Activated T-helper 1 cell treated with anti-CD3 and anti-CD28 coated beads, Interleukin-12 subunit alpha, Interleukin-12 subunit beta, Interleukin-2, Interleukin-4 antibody, amounts not matched to agents 30 ng/mL and 10 ng/mL and 1 ng/mL, durations not matched to agents 14 hours and 24 hours and 36 hours (primary cell): ENCODE measurements at places on chromosomes 7 and 10. TPM values are rescaled to one million over a fixed set of nuclear protein-coding genes. Genes with fewer than 3 reads are reported as not detected.

VWDE gene
- 1.6 and 1.7 TPM in 2 replicates for total RNA-seq

EFCAB10 gene
- not detected in 2 replicates for total RNA-seq

PHKG1 gene
- 3.4 and 4.3 TPM in 2 replicates for total RNA-seq

MYOF gene
- 13.4 and 13.7 TPM in 2 replicates for total RNA-seq

DNA sequence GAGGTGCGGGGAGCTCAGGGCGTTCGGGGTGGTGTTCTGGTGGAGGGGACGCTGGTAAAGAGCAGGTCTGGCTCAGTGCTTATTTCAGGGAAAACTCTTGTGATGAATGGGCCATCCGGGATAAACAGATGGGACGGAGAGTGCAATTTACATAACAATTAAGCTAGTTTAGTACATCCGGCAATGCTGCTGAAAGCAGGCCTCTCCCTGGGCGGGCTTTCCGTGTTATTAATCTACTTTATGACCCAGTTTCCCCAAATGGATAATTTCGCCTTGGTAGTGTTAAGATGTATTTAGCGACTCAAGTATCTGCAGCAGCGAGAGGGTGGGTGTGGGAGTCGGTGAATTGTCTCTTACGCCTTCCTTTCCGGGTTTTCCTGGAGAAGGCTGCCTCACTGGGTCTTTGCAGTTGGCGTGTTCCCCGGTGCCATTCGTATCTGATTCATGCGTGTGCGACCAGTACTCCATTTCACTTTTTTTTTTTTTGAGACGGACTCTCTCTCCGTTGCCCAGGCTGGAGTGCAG, 25.2 kb downstream of the FOXK1 start:
- peaks cover 14% of the 10 kb centered on the region for H3K4me1 ChIP-seq
- no peak overlapping the region for H3K27ac ChIP-seq
- no peaks in the 10 kb centered on the region for H3K27me3 ChIP-seq
- peaks cover 10% of the 10 kb centered on the region for H3K36me3 ChIP-seq

- no peak overlapping the region for H3K27ac ChIP-seq
- H3K4me3 ChIP-seq: no peak overlapping the region
- H3K4me1 ChIP-seq: no peaks in the 10 kb centered on the region
- no peaks in the 10 kb centered on the region for H3K36me3 ChIP-seq
Measured at GRCh38 chr10:34231441-34232180, 583.5 kb downstream of the PARD3 start.

DNA sequence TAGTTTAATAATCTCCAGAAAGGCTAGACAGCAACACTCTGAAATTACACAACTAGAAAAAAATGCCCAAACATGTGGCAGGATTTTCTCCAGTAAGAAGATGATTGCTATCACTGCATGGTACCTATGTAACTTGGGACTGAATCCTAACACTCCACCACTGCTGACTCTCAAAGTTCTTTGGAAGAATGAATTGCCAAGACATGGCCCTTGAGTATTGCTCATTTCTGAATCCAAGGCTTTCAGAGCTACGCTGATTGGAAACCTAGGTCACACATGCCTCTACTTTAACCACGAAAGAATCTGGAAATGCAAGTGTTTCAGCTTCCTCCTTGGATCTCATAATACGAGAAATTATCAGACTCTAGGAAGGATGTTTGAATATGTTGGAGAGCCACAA, 167.5 kb upstream of the CELF2 start:
- H3K4me3 ChIP-seq: no peak overlapping the region
- peaks cover 6% of the 10 kb centered on the region for H3K4me1 ChIP-seq
- no peaks in the 10 kb centered on the region for H3K36me3 ChIP-seq
- no peak overlapping the region for H3K27ac ChIP-seq

DNA sequence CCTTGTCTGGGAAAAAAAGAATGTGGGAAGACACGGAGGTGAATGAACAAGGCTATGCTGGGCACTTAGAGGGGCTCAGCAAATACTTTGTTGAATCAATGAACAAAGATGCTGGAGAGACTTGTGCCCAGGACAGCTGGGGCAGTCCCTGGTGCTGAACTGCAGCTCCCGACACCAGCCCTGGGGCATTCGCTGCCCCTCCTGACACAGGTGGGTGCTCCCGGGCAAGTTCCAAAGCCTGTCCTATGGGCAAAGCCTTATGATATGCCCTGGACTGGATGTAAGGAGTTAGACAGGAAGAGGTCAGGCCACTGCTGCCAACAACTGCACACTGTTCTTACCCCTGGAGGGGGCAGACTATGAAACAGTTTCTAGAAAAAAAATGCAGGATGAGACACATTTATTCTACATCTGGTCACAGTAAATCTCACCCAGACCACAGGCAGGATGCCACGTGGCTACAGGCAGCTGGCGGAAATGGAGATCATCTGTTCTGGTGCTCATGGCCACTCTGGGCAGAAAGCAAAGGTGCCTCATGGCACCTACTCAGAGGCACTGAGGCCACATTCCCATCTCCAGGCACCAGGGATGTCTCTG, 21.9 kb upstream of the FRAT2 start:
- H3K4me3 ChIP-seq: no peak overlapping the region
- DNase-seq: no peak
- H3K27ac ChIP-seq: no peak overlapping the region
- H3K4me1 ChIP-seq: no peaks in the 10 kb centered on the region
- H3K36me3 ChIP-seq: peaks cover 23% of the 10 kb centered on the region

DNA sequence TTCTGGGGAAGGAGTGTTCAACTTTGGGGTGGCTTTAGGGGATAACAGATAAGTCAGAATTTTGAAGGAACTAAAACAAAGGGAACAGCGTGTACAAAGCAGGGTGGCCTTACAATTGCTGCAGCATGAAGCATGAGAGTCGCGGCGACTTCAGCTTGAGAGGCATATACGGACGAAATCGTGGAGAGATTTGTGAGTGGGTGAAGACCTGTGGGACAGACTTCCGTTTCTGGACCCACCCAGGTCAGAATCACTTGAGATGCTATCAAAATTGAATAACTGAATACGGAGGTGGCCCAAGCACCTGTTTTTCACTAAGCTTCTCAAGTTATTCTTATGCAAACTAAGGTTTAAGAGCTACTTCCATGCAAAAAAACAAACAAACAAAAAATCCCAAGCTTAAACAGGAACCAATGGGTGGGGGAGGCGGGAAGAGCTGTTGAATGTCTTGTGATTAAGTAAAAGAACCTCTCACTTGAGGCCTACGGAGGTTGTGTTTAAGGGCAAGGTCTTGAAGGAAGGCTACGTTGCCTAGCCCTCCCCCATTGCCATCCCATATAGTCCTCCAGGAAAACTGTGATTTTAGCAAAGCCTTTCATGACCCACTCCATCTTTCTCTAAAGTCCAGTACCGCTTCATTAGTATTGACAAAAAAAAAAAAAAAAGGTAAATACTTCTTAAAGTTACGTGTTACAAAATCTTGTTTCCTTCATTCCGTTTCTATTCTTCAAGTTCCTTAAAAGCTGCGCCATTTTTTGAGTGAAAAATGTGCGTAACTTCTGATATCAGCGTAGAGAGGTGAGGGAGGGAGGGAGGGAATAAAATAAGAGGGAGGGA, 1.3 kb upstream of the TRIM24 start:
- H3K4me1 ChIP-seq: peaks cover 26% of the 10 kb centered on the region
- no peaks in the 10 kb centered on the region for H3K27me3 ChIP-seq
- no peak for DNase-seq

DNA sequence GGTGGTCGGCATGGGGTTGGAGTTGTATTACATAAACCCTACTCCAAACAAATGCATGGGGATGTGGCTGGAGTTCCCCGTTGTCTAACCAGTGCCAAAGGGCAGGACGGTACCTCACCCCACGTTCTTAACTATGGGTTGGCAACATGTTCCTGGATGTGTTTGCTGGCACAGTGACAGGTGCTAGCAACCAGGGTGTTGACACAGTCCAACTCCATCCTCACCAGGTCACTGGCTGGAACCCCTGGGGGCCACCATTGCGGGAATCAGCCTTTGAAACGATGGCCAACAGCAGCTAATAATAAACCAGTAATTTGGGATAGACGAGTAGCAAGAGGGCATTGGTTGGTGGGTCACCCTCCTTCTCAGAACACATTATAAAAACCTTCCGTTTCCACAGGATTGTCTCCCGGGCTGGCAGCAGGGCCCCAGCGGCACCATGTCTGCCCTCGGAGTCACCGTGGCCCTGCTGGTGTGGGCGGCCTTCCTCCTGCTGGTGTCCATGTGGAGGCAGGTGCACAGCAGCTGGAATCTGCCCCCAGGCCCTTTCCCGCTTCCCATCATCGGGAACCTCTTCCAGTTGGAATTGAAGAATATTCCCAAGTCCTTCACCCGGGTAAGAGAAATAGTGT, at the start of gene CYP2E1:
Gene CYP2E1 (plus strand): TSS at position 407 of the 632 bp plus-strand sequence. CDS start 33 bp downstream, at position 440.
- peaks cover 58% of the 10 kb centered on the region for H3K27me3 ChIP-seq
- H3K4me1 ChIP-seq: peaks cover 4% of the 10 kb centered on the region
- H3K27ac ChIP-seq: no peak within 1 kb of the TSS
- no peak within 1 kb of the TSS for H3K4me3 ChIP-seq
- no peaks in the 10 kb centered on the region for H3K36me3 ChIP-seq
- DNase-seq: no peak

- H3K4me1 ChIP-seq: peaks cover 6% of the 10 kb centered on the region
- H3K36me3 ChIP-seq: no peaks in the 10 kb centered on the region
- no peak for DNase-seq
- H3K4me3 ChIP-seq: no peak overlapping the region
Measured at GRCh38 chr10:90222939-90223338, 521.5 kb downstream of the KIF20B start.

GRCh38 chr10:97788552-97789442, 17.0 kb upstream of the SFRP5 start:
- no peak for DNase-seq
- H3K4me1 ChIP-seq: peaks cover 7% of the 10 kb centered on the region
- H3K36me3 ChIP-seq: no peaks in the 10 kb centered on the region
- peaks cover 9% of the 10 kb centered on the region for H3K27me3 ChIP-seq
- H3K4me3 ChIP-seq: no peak overlapping the region

GRCh38 chr10:73937333-73938043, 26.6 kb downstream of the PLAU start:
- no peak overlapping the region for H3K4me3 ChIP-seq
- peaks cover 5% of the 10 kb centered on the region for H3K27me3 ChIP-seq
- no peak for DNase-seq
- H3K4me1 ChIP-seq: peaks cover 38% of the 10 kb centered on the region

DNA sequence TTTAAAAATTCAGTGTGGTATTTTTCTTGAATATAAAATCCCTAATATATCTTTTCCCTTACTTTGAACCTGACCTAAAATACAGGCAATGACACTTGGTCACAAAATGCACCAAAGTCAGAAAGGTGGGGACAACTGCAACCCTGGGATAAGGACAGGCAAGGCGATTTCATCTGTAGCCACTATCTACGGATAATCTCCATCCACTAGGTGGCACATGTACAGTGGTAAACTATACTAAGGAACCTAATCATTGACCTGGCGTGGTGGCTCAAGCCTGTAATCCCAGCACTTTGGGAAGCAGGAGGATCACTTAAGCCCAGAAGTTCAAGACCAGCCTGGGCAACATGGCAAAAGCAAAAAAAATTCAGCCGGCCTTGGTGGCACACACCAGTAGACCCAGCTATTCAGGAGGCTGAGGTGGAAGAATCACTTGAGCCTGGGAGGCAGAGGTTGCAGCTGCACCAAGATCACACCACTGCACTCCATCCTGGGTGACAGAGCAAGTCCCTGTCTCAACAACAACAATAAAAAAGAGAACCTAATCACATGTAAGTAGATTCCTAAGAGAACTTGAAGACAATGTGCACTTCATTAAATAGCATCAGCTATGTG, 98.9 kb downstream of the KMT2C start:
- peak; percentile 2 for DNase-seq
- no peaks in the 10 kb centered on the region for H3K27me3 ChIP-seq
- H3K36me3 ChIP-seq: no peaks in the 10 kb centered on the region
- H3K4me3 ChIP-seq: peak overlapping the region; percentile 53
- peaks cover 23% of the 10 kb centered on the region for H3K4me1 ChIP-seq
- no peak overlapping the region for H3K27ac ChIP-seq

GRCh38 chr10:50982989-50983388, 91.3 kb upstream of the PRKG1 start:
- H3K27me3 ChIP-seq: peaks cover 6% of the 10 kb centered on the region
- H3K36me3 ChIP-seq: no peaks in the 10 kb centered on the region
- H3K27ac ChIP-seq: no peak overlapping the region
- DNase-seq: no peak
- no peak overlapping the region for H3K4me3 ChIP-seq
